M059J (cell line): ENCODE measurements at places on chromosomes 16 and 17.

DNA sequence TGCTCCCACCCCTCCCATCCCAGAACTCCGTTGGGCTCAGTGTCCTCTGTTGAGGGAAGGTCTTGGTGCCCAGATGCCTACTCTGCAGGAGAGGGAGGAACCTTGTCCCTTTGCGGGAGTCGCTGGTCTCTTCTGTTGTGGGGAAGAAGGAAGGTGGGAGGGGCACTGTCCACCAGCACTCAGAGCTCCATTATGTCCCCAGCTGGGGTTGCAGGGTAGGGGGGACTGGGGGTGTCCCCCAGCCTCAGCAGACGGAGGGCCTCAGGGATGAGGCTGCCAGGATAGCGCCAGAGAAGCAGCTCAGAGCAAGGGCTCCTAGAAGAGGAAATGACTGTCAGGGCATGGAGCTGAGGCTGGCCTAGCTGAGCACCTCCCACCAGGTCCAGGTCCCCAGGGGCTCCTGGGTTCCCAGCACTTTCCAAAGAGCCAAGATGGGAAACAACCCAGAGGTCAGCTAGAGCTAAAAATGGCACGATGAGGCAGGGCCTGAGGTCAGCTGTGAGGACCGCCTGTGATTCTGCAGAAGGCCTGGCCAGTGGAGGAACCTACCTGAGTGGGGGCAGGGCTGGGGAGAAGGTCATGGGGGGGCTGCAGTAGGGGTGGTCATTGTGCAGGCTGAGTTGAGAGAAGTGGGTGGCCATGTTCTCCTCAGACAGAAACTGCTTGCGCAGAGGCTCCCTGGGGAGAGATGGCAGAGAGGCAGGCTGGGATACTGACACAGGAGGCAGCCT lies 893 bp downstream of the HCFC1R1 start:
- DNase-seq: no peak

GRCh38 chr17:27649929-27650328 lies 18.9 kb downstream of the LGALS9 start:
- no peak for DNase-seq

- DNase-seq: no peak
These were observed 14.3 kb downstream of the RNF213 start for GRCh38 chr17:80274871-80275449.

DNA sequence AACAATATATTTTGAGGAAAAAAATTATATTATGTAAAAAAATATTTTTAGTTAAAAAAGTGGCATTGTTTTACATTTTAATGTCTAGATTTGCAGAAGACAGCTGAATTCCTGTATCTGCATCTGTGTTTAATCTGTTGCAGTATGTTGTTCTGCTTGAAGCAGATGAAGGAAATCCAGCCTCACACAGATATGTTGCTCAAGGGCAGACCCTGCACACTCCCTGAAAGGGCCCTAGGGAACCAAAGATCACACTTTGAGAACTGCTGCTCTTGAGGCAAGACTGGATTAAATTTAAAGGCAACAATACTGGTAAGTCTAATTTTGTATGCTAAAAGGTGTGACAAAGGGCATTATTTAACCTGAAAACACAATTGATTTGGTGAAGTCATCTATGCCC lies 16.4 kb upstream of the SLC6A4 start:
- DNase-seq: no peak

- DNase-seq: no peak
These were observed 406.3 kb upstream of the RBFOX1 start for GRCh38 chr16:6926341-6926740.

DNA sequence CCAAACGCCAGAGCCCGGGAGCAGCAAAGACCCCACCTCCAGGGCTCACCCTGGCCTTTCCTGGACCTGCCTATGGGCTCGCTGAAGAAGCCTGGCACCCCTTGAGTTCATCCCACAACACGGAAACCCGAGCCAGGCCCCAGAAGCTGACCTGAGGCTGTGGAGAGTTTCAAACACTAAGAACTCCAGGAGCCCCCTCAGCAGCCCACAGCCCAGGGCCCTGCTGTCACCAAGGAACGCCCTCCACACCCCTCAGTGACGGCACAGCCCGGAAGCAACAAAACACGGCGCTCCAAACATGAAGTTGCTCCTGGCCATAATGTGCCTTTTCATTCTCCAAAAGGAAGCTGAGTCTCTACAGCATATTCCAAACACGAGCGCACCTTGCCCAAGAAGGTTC lies 9.2 kb downstream of the SLC38A10 start:
- DNase-seq: no peak

GRCh38 chr16:80996688-80997138 lies 10.0 kb downstream of the CMC2 start:
- no peak for DNase-seq

GRCh38 chr17:74177018-74177450 lies 26.4 kb upstream of the RPL38 start:
- DNase-seq: peak; percentile 68

GRCh38 chr16:53968454-53968853 lies 264.5 kb downstream of the FTO start:
- DNase-seq: no peak

GRCh38 chr17:14737984-14738651 lies 437.2 kb downstream of the HS3ST3B1 start:
- peak; percentile 97 for DNase-seq

GRCh38 chr17:50331085-50331791 lies 14.7 kb upstream of the XYLT2 start:
- peak; percentile 93 for DNase-seq

DNA sequence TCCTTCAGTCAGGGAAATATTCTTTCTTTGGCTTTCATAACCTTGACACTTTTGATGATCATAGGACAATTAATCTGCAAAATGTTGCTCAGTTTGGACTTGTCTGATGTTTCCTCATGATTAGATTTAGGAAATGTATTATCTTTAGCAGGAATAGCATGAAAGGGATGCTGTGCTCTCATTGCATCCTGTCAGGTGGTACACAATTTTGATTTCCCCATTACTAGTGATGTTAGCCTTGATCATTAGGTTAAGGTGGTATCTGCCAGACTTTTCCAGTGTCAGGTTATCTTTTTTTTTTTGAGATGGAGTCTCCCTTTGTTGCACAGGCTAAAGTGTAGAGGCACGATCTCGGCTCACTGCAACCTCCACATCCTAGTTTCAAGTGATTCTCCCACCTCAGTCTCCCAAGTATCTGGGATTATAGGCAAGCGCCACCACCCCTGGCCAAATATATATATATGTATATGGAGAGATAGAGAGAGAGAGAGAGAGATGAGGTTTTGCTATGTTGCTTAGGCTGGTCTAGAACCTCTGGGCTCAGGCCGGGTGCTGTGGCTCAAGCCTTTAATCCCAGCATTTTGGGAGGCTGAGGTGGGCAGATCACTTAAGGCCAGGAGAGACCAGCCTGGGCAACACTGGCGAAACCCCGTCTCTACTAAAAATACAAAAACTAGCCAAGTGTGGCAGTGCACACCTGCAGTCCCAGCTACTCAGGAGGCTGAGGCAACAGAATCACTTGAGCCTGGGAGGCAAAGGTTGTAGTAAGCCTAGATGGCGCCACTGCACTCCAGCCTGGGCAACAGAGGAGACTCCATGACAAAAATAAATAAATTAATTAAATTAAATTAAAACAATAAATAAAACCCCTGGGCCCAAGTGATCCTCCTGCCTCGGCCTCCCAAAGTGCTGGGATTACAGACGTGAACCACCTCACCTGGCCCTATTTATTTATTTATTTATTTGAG lies 15.8 kb upstream of the CAVIN1 start:
- DNase-seq: no peak
